Activated CD8-positive, alpha-beta T cell treated with anti-CD3 and anti-CD28 coated beads for 36 hours (primary cell): ENCODE measurements at places on chromosomes 12 and 14. TPM values are rescaled to one million over a fixed set of nuclear protein-coding genes. Genes with fewer than 3 reads are reported as not detected.

GRCh38 chr12:70664465-70664881 is 27.2 kb upstream of the PTPRB start:
- no peak for DNase-seq

DNA sequence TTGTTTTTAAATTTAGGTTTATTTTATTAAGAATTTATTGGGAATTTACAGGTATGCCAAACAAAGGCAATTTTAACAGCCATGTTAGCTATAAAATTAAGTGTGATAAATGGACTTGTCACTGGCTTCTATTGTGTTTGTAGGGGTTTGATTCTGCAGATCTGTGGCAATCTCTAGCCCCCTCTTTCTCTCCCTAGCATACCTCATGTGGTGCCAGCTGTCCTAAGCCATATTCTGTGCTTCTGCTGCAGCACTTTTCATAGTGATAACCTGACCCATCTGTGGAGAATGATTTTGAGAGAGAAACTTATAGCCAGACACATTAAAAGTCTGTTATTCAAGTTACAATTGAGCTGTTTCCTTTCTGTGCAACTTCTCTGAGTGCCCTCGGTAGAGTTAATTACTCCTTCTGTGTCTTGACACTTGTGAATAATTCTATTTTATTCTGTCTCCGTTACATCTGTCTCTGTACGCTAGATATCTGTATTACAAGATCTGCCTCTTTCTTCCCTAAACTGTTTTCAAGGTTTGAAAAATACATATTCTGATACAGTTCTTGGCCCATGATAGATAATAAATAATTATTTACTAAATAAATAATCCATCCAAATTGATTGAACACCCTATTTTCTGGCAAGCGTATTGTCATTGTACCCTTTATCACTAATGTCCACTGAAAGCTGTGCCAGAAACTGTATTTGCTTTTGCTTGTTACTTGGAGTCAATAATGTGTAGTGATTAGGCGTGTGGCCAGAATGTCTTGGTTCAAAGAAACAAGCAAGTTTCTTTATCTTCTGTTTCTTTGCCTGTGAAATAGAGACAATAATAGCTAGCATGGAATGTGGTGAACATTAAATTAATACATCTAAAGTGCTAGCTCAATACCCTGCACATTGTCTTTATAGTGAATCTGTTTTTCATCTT is 40.0 kb downstream of the FRS2 start:
- DNase-seq: no peak

DNA sequence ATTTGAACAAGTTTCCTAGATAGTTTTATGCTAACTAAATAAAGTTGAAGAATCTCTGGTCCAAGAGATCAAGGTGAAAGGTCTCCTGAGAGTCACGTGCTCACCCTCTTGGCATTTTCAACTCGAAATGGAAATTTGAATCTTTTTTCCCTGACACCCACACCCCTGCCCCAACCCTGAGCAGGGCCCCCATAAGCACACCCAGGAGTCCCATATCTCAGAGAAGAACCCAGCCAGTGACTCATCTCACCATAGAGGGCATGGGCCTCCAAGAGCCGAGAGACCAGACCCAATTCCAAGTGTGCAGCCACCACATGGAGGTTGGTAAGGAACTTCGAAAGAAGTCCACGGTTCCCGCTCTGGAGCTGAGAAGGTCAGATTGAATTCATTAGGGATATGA is 32.6 kb downstream of the TEP1 start:
- DNase-seq: no peak

DNA sequence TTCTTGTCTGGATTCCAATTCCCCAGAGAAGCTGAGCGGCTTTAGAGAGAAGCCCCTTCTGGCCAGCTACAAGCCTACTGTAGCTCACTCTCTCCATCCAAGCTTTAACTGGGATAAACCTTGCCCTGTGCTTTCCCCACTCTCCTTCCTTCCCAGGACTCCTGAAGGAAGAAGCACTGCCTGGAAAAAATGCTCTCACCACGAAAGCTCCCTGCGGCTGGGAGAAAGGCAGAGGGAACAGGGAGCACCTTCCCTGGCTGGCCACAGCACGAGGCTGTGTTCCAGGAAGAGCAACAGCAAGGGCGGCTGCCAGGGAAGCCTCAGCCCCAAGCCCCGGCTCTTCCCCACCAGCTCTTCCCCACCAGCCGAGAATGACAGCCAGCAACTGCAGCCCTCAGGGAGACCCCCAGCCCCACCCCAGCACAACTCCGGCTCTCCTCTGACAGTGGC is 40.8 kb upstream of the PNMA1 start:
- no peak for DNase-seq

GRCh38 chr12:49932533-49933130 is 17.9 kb upstream of the AQP2 start:
- no peak for DNase-seq

GRCh38 chr12:82698708-82699564 is 12.2 kb downstream of the TMTC2 start:
- DNase-seq: no peak

- DNase-seq: no peak
Measured at GRCh38 chr12:14833952-14834351, 9.4 kb downstream of the ART4 start.

DNA sequence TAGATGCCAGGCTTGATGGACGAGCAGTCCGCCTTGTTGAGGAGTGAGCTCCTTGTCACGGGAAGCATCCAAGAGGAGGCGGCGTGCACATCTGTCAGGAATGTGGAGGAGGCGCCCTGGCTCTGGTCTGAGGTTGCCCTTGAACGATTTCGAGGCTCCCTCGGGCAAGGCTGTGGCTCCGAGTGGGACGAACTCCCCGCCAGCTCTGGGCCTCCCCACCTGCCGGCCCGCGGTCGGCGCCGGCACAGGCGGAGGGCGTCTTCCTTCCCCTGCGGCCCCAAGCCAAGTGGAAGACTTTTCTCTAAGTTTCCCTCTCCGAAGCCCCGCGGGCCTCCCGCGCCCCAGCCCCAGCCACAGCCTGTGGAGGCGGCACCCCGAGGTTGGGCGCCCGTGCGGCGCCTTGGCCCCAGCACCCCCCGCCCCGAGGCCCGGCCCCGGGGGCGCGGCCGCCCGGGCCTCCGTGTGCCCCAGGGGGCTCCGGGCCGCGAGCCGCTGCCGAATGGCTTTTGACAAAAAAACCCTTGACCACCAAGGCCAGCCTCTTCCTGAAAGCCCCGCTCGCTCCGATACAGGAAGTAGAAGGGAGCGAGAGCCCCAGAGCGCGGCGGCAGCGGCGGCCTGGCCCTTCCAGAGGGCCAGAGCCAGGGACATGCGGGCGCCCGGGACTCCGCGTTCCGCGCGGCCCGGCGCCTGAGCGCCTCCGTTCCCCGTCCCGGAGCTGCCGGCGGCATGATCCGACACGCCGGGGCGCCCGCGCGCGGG is at the start of gene RIN3:
TSS of gene RIN3 (plus strand) at position 578 of the 762 bp plus-strand sequence. CDS start at position 730, 152 bp downstream.
- peak; percentile 70 for DNase-seq

GRCh38 chr12:96136161-96136560 is 58.0 kb upstream of the ELK3 start:
- no peak for DNase-seq

DNA sequence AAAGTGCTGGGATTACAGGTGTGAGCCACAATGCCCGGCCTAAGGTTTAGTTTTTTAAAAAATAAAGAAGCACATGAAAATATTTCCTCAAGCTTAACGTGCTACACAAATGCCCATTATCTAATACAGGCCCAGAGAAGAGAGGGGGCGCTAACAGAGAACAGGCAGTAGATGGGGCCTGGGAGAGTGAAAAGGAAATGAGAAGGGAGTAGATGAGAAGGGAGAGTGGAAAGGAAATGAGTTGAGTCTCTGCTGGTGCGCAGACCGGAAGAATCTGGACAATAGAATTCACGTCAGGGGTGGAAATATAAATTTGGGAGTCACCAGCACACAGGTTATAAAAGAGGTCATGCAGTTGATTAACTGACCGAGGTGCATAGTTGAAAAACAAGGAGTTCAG is 10.7 kb downstream of the PXN start:
- no peak for DNase-seq

Gene TSHR
- 0.31 TPM for total RNA-seq

DNA sequence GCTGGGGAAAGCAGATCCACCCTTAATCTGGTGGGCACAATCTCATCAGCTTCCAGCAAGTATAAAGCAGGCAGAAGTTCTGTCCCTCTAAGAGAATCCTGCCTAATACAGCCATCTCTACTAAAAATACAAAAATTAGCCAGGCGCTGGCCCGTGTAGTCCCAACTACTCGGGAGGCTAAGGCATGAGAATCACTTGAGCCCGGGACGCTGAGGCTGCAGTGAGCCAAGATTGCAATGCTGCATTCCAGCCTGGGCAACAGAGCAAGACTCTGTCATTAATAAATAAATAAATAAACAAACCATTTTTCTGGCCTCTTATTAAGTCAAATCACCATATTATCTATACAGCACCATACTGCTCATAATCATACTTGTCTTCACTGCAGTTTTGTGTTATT is 111.2 kb downstream of the MED13L start:
- no peak for DNase-seq

Gene GLIPR1L1
- not detected for total RNA-seq

DNA sequence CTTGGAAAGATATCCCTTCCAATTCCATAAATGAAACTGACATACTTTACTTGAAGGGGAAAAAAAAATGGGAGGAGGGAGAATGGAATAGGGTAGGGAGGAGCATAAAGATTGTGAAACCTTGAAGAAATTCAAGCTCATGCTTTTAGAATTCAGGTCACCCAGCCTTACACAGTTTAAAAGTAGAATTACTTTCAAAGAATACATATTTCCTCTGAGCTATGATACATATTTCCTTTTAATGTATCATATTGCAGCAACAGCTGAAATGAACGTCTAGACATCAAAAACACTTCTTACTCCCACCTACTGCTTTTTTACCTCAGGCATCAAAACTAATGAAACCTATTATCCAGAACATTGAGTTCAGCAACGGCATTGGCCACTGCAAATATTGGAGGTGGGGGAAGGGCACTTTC is 156.0 kb downstream of the MED13L start:
- DNase-seq: no peak

GRCh38 chr14:105167303-105168092 is 1.1 kb downstream of the JAG2 start:
- DNase-seq: no peak

Gene OTOGL
- total RNA-seq: not detected

Gene RNASE8
- total RNA-seq: not detected

GRCh38 chr12:101891462-101891971 is 14.1 kb downstream of the DRAM1 start:
- DNase-seq: no peak

- DNase-seq: no peak
Measured at GRCh38 chr14:66603945-66604344, 96.0 kb downstream of the GPHN start.

- DNase-seq: no peak
Measured at GRCh38 chr12:132651444-132652100, 33.0 kb downstream of the P2RX2 start.

GRCh38 chr12:13627536-13627935 is 353.9 kb downstream of the GRIN2B start:
- no peak for DNase-seq

GRCh38 chr12:114671443-114672411 is 12.2 kb downstream of the TBX3 start:
- no peak for DNase-seq

Gene CIROP
- total RNA-seq: not detected

Gene STAC3
- 2.1 TPM for total RNA-seq

DNA sequence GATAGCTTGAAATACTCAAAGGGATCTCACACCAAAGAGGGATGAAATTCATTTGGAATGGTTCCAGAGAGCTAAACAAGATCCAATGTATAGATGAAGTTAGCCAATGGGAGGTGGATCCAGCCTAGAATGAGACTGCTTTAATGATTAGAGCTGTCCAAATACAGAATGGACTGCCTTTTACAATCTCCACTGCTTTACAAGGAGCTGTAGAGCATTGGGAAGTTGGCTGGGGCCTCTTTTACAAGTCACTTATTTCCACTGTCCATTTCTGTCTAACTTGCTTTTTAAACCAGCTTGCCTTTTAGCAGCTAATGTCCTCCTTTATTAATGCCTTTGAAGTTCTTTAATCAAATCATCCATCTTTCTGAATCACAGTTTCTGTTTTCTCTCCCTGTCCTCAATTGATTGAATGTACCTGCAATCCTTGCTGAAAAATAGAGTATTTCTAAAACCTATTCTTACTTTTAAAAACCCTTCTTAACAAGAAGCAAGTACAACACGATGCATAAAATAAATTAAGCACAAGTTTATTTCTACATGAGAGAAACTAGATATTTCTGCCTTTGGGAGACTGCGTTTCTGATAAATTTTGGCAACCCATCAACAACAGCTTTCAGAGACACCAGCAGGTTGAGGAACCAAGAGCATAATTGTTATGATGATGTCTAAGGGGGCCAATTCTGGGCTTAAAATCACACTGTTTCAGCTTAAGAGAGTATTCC is 3.4 kb upstream of the ATP2A2 start:
- DNase-seq: no peak

GRCh38 chr14:101039031-101039754 is 135.7 kb upstream of the RTL1 start:
- DNase-seq: no peak

DNA sequence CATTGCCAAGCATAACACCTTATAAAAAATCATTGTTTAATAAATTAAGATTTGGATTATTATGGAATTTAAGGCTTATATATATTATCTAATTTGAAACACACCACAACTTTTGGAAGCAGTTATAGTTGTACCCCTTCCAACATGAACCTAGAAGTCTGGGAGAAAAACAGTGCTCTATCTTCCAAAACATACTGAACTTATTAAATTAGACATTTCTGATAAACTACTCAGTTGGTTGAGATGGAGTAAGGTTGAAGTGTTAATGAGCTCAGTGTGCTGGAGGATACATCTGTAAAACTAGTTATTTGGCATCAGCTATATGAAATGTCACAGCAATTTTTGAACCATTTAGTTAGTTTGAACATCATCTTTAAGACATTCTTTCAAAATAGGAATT is 227.4 kb downstream of the ALX1 start:
- no peak for DNase-seq

- no peak for DNase-seq
Measured at GRCh38 chr12:121196902-121197301, 13.0 kb upstream of the P2RX4 start.

Gene ETFRF1
- 11.0 TPM for total RNA-seq

- peak; percentile 28 for DNase-seq
Measured at GRCh38 chr12:54759751-54760150, 94.6 kb upstream of the MUCL1 start.
